ENCODE measurements at places on chromosomes 7 and 10.

GRCh38 chr7:130494431-130494858 is 2.6 kb downstream of the MEST start:
- DNase-seq: no peak

DNA sequence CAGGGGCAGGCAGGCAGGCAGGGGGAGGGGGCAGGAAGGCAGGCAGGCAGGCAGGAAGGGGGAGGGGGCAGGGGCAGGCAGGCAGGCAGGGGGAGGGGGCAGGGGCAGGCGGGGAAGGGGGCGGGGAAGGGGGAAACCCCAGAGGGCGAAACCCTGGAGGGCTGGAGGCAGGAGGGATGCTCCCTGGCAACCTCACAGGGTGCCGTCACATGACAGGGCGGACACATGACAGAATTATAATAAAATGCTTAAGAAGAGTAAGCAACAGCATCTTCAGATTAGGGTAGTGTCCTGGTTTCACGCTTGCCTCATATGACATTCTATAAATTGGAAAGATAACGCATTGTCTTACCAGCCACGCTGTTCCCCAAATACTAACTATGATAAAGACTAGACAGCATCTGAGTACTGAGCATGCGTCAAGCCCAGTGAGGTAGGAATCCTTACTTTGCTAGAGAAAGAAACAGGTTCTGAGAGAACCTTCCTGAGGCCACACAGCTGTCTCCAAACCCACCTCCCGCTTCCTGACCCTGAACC is 131.6 kb downstream of the DIP2C start:
- no peak for DNase-seq

DNA sequence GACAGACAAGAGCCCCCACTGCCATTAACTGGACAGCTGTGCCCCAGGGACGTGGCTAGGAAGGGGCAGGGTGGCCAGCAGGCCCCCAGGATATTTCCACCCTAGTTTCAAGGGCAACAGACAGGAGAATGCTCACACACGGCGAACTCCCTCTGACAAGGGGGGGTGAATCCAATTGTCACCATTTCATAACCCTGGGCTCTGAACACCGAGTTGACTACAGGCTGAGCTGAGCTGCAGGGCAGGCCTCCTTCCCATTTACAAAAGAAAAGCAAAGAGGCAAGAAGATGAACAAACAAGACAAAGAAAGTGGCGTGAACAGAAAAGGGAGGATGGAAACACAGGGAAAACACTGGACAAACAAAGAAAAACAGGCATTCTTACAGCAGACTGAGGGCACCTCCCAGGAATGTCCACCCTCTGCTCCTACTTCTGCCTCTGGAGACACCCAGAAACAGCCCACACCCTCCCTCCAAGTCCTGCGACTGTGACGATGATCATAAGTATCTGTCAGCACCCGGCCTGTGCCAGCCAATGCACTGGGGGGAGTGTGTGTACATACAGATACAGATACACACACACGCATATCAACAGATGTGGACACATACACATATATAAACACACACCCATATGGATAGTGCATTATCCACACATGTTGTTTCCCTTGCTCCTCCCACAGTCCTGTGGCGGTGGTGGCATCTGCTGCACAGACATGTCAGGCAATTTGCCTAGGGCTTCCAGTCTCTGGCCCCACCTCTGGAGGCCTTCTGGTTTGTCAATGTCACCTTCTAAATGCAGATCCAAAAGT is 66.2 kb downstream of the FAM53B start:
- no peak for DNase-seq

- no peak for DNase-seq
Measured at GRCh38 chr10:95341716-95342130, 50.9 kb upstream of the PDLIM1 start.

GRCh38 chr10:1110674-1111119 is 54.5 kb downstream of the WDR37 start:
- DNase-seq: no peak
